ENCODE measurements at places on chromosomes 7 and 10.

- DNase-seq = no peak
Observed at GRCh38 chr10:106592396-106592795, 572.1 kb downstream of the SORCS1 start.

- peak; percentile 31 for DNase-seq
Observed at GRCh38 chr10:132363921-132364593, 32.1 kb downstream of the LRRC27 start.

- DNase-seq = no peak
Observed at GRCh38 chr10:79420974-79421688, 24.3 kb downstream of the ZCCHC24 start.

- DNase-seq = no peak
Observed at GRCh38 chr10:43417950-43418768, 9.2 kb upstream of the HNRNPF start.

GRCh38 chr10:80204677-80205476 is 460 bp downstream of the ANXA11 start:
- peak; percentile 42 for DNase-seq

GRCh38 chr7:44743750-44744149 is 4.9 kb upstream of the ZMIZ2 start:
- peak; percentile 56 for DNase-seq
